ENCODE measurements at places on chromosomes 1 and 21. TPM values are rescaled to one million over a fixed set of nuclear protein-coding genes. Genes with fewer than 3 reads are reported as not detected.

The ADGRB2 gene
- total RNA-seq, result 1.2 TPM

The TFF1 gene
- not detected for total RNA-seq

The ALX3 gene
- total RNA-seq, result not detected

The SPRR1B gene
- not detected for total RNA-seq

The GCSAML gene
- total RNA-seq, result not detected

The IGSF9 gene
- 0.07 TPM for total RNA-seq

The PTPN22 gene
- total RNA-seq, result 52.6 TPM

GRCh38 chr21:39341249-39341923 is 7.5 kb downstream of the HMGN1 start:
- no peak for DNase-seq

- no peak for DNase-seq
These were observed 510.1 kb downstream of the PLA2G4A start for GRCh38 chr1:187338762-187339412.

DNA sequence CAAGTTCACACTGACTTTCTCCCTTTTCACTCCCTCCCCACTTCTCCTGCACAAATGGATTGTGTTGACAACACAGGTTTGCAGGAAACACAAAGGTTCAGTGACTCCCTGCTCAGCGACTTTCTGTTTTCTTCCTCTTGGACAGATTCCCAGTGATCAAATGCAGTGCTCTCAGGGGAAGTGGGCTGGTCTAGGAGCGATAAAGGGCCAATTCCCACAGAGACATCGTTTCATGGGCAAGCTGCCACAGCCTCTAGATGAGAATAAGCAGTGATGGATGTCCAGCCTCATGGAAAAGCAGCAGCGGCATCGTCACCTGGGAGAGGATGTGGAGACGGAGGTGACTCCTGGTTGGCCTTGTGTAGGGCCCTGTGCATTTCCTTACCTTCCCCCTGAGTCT is 30.6 kb downstream of the FYB2 start:
- DNase-seq, result no peak

- DNase-seq, result no peak
These were observed 109.9 kb upstream of the SLC25A33 start for GRCh38 chr1:9429342-9429711.

DNA sequence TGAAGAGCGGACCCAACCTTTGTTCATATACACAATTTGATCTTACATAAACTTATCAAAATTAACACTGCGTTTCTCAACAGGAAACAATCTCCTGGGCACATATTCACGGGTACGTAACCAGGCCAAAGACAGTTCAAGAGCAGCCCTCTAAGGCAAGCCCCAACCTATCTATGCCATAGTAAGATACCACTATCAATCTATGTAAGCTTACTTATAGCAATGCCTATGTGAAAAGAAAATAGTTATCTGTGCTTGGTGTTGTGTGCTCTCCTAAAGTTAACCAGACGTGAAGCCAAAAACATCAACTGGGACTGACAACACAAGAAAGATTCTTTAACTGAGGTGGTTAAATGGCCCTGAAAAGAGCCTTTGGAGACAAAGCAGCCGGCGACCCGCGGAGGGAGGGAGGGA is 49.4 kb upstream of the BOLA1 start:
- peak; percentile 12 for DNase-seq

- DNase-seq, result no peak
These were observed 14.8 kb downstream of the C1orf226 start for GRCh38 chr1:162396201-162396906.

DNA sequence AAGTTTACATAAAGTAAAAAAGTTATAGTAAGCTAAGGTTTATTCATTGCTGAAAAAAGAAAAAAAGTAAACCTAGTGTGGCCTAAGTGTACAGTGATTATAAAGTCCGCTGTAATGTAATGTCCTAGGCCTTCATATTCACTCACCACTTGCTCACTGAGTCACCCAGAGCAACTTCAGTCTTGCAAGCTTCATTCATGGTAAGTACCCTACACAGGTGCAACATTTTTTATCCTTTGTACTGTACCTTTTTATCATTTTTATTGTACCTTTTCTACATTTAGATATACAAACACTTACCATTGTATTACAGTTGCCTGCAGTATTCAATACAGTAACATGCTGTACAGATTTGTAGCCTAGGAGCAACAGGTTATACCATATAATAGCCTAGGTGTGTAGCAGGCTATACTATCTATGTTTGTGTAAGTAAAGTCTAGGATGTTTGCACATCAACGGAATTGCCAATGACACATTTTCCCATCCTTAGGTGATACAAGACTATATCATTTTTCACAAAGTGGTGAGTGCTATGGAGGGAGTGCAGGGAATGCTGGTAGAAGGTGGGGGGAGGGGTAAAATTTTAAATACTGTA is 58.0 kb upstream of the DMRTA2 start:
- no peak for DNase-seq

- DNase-seq, result peak; percentile 25
These were observed 123.2 kb downstream of the NR5A2 start for GRCh38 chr1:200150721-200151120.

GRCh38 chr1:64867266-64867665 is 99.1 kb downstream of the JAK1 start:
- no peak for DNase-seq

DNA sequence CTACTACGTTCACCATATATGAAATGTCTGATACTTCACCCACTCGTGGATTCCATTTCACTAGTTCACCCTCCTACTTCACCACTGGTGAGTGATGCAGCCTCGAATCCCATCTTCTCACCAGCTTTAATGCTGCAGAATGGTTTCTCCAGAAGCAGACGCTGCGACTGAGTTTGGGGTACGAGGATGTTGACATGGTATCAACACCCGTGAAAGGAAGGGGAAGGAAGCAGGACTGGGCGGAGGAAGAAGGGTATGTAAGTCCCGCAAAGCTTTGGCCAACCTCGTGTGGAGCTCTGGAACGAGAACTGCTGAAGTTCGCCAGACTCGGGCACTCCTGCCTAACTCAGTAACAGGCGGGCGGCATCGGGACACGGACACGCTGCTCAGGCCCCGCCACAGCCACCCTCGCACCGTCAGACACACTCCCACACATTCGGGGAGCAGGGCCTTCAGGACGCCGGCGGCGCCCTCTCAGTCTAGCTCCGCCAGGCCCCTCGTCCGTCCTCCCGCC is 833 bp upstream of the DIP2A start:
- peak; percentile 57 for DNase-seq

GRCh38 chr1:67818725-67819301 is 14.5 kb downstream of the GNG12 start:
- no peak for DNase-seq

GRCh38 chr1:177600321-177600720 is 369.5 kb downstream of the SEC16B start:
- no peak for DNase-seq

GRCh38 chr1:157170677-157171515 is 32.7 kb upstream of the ETV3 start:
- peak; percentile 74 for DNase-seq

GRCh38 chr21:42068256-42068545 is 2.9 kb upstream of the UMODL1 start:
- DNase-seq, result no peak

GRCh38 chr1:173114346-173114745 is 63.6 kb upstream of the TNFSF18 start:
- no peak for DNase-seq

DNA sequence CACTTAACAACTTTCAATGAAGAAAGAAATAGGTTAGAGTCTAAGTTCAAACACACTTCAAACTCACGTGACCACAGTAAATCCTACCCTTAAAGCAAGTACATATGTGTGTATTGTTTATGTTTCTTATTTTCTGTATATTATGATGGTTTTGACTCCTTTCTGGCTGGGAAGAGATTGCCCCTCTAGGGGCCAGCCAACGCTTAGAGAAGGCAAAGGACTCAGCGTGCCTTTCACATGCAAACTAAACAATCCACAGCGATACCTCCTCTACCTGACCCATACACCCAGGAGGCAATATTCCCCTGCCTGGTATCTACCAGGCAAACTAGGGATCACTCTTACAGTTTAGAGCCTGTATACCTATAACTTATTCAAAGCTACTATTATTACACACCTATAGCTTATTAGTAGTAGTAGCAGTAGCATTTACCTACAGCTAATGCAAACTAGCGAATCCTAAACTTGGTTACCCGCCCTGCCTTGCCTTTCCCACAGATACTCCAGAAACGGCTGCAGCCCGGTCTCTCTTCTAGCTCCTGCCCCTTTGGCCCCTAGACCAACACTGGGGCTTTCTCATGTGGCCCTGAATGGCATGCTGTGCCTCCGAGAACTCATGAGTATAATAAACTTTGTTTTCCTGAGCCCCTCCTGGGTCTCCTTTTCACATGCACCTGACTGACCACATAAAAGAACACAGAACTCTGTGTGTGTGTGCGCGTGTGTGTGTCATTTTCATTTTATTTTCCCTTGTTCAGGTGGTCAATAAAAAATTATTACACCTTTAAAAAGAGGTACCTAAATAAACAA is 14.0 kb downstream of the NRIP1 start:
- no peak for DNase-seq

GRCh38 chr1:234731569-234732085 is 121.6 kb upstream of the IRF2BP2 start:
- DNase-seq, result peak; percentile 57

DNA sequence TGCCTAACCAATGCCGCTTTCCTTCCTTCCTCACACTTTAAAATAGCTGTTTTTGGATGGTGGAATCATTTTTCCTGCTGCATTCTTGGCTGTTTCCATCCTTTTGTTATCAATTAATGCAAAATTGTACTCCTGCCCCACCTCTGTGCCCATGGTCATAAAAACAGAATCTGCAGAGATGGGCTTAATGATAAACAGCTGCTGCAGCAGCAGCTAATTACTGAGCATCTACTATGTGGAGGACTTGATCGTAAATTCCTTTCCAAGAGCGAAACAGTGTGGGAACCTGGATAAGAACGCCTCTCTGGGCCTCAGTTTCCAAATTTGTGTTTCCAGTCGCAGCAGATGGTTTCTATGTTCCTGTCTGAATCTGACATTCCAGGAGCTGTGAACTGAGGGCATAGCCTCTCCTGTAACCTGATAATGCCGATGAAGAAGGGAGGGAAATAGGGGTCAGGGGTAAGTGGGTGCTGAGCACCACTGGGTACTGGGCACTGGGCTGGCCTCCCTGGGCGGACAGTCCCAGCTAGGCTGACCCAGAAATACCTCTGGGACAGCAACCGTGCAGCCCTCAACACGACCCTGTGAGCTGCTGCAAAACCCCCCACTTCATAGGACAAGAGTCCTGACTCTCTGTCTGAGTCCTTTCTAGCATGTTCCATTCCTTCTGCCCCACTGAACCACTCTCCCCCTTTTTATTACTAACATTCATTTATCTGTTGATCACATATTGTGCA is 121.7 kb downstream of the DMRTB1 start:
- DNase-seq, result no peak

DNA sequence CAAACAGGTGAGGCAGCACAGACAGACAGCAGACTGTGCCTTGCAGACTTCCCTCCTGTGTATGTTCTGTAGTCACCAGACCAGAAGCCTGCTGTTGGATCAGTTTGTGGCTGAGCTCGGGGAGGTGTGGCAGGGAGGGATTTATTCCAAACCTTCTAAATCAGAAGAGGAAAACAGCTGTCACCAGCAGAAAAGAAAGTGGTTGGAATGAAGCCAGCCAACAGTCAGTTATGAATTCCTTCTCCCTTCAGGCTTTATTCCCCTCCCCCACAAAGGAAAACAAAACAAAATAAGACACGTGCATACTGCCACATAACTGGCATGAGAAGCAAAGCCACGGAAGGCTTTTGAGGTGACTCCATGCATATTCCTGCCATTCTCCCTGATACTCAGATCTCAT is 19.0 kb upstream of the PIGV start:
- DNase-seq, result no peak
